ENCODE measurements at places on chromosomes 12 and 14.

DNA sequence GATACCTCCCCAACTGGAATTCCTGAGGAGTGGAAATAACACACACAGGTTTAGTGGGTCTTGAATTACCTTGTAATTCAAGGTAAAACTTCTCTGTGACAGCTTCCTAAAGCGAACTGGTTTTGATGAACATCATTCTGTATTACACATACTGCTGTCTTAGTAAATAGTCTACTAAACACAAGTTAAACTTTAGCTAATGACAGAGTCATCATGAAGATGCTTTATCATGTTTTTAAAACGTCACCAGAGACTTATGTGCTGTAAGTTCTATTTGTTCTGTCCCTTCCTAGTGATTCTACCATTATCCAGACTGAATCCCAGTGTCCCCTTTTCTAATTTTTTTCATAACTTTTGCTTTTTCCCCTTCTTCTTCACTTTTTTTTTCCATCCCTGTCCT lies 11.6 kb upstream of the GXYLT1 start:
- no peak for DNase-seq

DNA sequence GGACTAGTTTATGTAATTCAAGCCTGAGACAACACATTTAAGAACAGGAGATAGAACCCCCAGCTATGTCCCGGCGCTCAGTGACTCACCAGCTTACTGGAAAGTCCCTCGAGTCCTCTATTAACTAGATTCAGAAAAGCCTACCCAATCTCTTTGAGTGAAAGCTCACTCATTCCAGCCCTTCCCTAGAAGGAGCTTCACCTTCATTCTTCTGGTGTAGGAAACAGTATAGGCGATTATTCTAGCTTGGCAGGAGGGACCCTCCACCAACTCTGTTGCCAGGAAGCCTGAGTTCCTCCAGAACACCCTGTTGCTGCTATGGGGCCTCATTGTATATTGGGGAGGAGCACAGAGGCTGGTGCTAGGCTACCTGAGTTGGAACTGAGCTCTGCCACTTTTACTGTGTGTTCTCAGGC lies 57.2 kb upstream of the AEBP2 start:
- DNase-seq: peak; percentile 79

DNA sequence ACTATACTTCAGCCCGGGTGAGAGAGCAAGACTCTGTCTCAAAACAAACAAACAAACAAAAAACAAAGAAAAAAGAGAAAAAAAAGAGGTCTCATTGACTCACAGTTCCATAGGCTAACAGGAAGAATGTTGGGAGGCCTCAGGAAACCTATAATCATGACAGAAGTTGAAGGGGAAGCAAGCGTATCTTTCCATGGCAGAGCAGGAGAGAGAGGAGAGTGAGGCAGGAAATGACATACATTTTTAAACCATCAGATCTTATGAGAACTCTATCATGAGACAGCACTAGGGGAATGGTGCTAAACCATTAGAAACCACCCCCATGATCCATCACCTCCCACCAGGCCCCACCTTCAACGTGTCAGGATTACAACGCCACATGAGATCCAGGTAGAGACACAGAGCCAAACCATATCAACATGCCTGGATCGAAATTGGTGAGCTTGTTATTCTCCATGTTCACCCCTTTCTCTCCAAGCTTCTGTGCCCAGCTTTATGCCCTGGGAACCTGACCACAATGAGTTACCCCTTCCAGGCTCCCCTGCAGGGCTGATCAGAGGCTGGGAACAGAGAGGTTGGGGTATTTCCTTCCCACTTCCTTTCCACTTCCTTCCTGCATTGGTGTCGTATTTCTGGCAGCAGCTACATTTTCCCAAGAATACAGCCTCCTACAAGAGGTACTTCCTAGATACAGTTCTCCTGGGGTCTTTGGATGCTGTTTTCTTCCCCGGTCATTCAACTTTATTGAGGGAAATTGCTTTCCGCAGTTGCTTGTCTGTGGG lies 219.3 kb upstream of the FLRT2 start:
- DNase-seq: no peak

DNA sequence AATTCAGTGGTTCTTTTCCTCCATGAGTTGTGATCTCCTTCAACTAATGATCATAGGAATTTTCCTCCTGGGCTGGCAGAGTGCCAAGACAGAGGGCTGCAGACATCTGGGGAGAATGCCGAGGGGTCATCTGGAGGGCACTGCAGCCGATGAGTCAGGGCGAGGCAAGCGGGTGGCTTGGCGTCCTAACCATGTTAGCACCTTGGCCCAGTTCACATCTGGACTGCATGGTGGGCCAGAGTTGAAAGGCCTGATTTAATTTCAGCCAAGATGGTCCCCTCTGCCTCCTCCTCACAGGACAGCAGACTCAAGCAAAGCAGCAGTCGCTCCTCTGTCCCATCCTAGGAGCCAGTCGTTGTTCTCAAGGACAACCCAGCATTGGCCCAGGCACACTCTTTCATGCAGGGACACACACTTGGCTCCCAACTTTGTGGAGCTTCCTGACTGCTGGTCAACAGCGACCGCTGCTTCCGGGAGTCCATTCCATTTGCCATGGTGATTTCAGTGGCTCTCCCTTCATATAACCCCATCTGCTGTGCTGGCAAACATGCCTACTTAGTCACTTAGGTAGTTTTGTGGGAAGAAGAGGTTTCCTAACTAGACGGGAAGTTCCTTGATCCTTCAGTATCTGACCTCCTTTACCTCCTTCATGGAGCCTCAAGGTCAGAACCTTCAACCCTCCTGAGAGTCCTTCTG lies 161.8 kb downstream of the TTC8 start:
- no peak for DNase-seq

Data from islet precursor cell (in vitro differentiated cells).